ENCODE measurements at places on chromosomes 12 and 14.
A peak's percentile ranks its signal among the peaks of the same experiment; 100 is the strongest.

GRCh38 chr14:55102141-55102621, 26.9 kb upstream of the LGALS3 start:
- DNase-seq = peak; percentile 77

- no peak for DNase-seq
Observed at GRCh38 chr14:54368291-54368690, 28.5 kb upstream of the CDKN3 start.

GRCh38 chr12:17372508-17372907, 717.5 kb downstream of the RERGL start:
- DNase-seq = no peak

- DNase-seq = no peak
Observed at GRCh38 chr12:32148372-32148771, 41.7 kb downstream of the BICD1 start.

- DNase-seq = peak; percentile 20
Observed at GRCh38 chr12:107091989-107092641, 1.2 kb downstream of the CRY1 start.

DNA sequence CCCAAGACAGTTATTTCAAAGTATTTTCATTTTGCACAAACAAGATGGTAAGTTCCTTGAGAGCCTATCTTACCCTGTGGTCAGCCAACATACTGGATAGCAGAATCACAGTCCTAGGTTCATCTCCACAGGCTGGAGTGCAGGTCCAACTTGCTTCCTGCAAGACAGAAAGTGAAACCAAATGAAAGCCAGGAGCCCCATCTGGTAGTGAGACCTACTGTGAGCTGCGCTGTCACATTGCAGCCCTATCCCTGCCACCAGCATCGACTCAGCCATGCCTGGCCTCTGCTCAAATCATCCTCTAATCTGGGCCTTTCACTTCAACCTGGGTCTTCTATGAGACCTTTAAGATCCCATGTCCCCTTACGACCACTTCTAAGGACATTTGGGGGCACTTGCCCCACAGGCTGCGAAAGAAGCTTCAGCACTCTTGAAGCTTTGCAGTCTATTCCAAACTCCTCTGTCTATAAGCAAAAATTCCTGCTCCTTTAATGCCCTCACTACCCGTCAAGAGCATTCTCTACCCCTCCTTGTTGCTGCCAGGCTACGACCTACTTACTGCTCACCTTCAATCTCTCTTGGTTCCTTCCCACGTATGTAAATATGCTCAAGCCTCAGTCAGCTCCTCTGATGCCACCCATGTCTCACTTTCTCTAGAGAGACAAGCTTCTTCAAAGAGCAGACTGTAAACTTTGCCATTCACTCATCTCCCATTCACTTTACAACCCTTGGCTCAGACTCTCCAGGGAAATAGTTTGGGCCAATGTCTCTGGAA, 55.9 kb upstream of the TSPAN11 start:
- no peak for DNase-seq

DNA sequence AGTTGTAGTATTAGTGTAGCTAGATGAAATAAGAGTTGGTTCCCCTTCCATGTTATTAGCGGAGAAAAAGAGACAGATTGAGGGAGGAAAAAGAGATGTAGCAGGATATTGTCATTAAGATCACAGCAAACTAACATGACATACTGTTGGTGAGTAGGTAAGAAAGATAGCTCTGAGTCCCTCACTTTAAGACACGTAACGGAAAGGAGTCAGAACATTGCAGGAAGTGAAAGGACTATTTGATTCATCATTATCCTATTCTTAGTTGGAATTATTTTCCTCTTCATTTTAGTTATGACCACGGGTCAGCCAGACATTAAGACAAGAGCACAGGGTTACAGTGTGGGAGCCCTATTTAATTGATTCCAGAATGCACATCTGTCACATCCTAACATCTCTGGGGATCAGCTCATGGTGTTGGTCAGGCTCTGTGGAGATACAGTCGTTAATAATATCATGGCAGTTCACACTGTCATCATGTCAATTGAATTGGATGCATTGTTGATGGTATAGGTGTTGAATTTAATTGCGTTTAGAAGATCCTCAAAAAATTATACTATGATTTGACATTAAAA, 55.0 kb downstream of the TMX1 start:
- DNase-seq = no peak

DNA sequence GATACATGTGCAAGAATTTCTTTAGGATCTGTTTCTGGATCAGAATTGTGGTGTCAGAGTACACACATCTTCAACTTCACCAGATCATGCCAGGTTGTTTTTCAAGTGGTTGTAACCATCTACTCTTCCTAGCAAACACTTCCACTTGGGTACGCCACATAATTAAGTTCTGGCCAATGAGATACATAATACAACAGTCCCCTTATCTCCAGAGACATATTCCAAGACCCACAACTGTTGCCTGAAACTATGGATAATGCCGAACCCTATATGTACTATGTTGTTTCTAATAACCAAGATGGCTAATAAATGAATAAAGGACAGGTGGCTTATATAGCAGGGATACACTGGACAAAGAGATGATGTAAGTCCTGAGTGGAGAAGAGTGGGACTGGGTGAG, 2.5 kb upstream of the CHPT1 start:
- no peak for DNase-seq
